Left renal pelvis (tissue), 4 donors: ENCODE measurements at places on chromosomes 2 and 18. TPM values are rescaled to one million over a fixed set of nuclear protein-coding genes. Genes with fewer than 3 reads are reported as not detected.

GRCh38 chr2:202360646-202361045 lies 15.5 kb upstream of the BMPR2 start:
- DNase-seq: no peak

PCARE gene
- polyA plus RNA-seq: 0.41 TPM

POTEC gene
- 0.03 TPM for polyA plus RNA-seq

VSNL1 gene
- 5.3 TPM for polyA plus RNA-seq

- DNase-seq: no peak
Measured at GRCh38 chr18:25299426-25300300, 52.3 kb downstream of the ZNF521 start.

- no peak for DNase-seq
Measured at GRCh38 chr2:231987124-231987727, 25.7 kb downstream of the DIS3L2 start.

GRCh38 chr18:35696307-35696706 lies 114.8 kb downstream of the GALNT1 start:
- no peak for DNase-seq

DNA sequence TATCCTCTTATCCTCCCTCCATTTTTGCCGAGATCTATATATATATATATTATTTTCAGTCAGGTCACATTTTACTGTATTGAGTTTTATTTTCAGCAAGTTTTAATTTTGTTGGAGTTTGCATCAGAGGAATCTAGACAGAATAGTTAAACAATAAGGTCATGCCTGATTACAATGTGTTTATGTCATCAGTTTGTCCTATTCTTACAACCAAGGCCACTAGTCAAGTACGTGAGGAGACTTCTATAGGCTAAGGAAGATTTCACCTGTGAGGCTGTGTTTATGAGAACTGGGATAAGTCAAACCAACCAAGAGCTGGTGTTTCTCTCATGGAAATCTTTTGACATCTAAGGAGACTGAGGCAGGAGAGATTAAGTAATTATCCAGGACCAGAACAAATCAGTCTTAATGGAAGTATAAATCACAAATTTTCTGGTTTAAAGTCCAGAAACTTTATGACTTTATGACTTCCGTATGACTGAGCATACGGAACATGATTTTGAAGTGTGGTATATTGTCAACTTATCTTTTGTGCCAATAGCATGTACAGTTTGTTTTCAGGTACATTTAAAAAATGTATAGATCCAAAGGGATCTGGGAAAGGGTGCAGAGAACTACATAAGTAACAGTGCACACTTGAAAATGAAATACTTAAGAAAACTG lies 100.0 kb upstream of the DTNA start:
- DNase-seq: no peak

CYS1 gene
- 100 TPM for polyA plus RNA-seq

DNA sequence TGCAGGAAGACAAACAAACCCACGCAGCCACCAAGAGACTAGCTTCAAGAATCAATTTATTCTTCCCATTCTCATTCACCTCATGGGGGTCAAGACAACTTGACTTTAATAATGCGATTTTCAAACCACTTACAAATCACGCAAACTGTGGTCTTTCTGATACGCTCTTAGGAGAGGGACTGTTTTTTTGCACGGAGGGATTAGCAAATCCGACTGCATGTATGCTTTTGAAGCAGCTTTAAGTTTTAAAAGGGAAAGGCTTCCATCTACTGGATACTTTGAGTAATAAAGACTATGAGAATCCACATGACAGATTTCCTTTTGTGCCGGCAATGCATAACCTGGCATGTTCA lies 322.9 kb upstream of the KCNJ3 start:
- DNase-seq: peak; percentile 12

GRCh38 chr2:85666435-85667316 lies 1.3 kb downstream of the SFTPB start:
- no peak for DNase-seq

DNA sequence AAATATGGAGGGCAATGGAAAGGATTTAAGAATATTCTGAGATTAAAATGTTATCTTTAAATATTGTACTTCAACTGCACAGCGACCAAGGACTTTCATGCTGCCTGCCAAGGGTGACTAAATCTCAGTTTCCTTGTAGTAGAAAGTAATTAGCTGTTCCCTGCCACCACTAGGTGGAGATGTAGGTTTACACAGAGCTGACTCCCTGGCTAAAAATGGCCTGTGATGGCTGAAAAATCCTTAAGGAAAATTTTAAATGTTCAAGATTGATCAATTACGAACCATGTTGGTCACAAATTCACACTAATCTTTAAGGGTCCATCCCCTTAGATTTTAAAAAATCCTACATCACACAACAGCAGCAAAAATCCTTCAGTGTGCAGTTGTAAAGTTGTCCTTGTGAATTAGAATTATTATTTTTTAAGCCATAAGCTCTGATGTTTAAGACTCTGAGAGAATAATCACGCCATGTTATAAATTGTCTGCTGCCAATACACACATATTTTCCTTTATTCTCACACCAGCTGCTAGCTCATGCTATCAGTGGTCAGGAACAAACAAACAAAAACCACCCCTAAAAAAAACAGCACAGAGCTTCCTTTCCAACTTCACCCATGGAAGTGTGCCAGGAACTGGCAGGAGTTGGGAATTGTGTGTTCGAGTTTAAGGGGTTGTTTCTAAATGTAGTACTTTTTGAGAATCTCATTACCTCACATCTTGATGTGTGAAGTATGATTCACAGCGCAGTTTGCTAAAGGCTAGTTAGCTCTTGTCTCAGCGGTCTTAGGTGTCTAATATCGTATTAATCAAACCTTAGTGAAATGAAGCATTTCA lies 399.8 kb downstream of the TMEM182 start:
- DNase-seq: peak; percentile 27

GRCh38 chr2:84858123-84858522 lies 22.8 kb downstream of the TRABD2A start:
- DNase-seq: no peak

SERPINB12 gene
- not detected for polyA plus RNA-seq

GRCh38 chr2:220163486-220163885 lies 536.1 kb downstream of the SLC4A3 start:
- DNase-seq: no peak

DNA sequence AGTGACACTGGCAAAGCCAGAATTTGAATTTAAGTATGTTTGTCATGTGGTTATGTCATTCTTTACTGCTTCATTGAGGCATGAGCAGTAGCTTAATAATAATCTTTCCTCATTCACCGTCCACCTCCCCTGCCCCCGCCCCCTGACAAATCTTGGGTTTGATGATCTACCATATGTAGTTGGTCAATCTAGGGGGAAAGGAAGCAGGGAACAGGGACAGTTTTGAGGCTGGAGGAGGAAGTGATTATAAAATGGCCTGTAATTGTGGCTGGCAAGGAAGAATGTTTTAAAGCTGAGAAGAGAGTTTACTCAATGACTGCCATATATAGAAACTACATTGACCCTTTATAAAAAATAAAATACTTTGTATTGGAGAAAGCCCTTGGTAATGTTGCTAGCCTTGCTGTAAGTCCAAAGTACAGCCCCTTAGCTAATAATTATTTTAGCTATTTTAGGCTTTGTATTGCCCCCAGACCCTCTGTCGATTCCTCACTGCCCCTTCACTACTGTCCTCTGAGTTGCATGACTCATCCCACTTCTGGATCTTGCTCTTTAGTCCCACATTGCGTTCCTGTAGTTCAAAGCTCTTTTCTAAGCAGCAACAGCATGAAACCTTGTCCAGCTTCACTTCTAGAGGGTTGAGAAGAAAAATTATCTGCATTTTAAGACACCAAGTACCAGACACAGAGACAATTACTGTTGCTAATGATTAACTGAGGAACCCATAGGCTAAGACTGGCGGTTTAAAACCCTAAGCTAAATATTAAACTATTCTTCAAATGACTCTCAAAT lies 38.4 kb downstream of the PELI1 start:
- no peak for DNase-seq

NOSTRIN gene
- polyA plus RNA-seq: 12.4 TPM

PRKAG3 gene
- not detected for polyA plus RNA-seq

UGT1A3 gene
- polyA plus RNA-seq: not detected

GRCh38 chr2:31234683-31235503 lies 941 bp downstream of the EHD3 start:
- DNase-seq: no peak

GRCh38 chr2:38600242-38600891 lies 2.4 kb downstream of the HNRNPLL start:
- DNase-seq: no peak

SERPINB3 gene
- polyA plus RNA-seq: 0.17 TPM

GRCh38 chr2:38492042-38492615 lies 110.6 kb downstream of the HNRNPLL start:
- DNase-seq: no peak

ZBTB7C gene
- polyA plus RNA-seq: 41.1 TPM

- no peak for DNase-seq
Measured at GRCh38 chr2:207131594-207131993, 34.2 kb downstream of the KLF7 start.

GRCh38 chr2:105256431-105257047 lies 15.0 kb downstream of the GPR45 start:
- no peak for DNase-seq

DNA sequence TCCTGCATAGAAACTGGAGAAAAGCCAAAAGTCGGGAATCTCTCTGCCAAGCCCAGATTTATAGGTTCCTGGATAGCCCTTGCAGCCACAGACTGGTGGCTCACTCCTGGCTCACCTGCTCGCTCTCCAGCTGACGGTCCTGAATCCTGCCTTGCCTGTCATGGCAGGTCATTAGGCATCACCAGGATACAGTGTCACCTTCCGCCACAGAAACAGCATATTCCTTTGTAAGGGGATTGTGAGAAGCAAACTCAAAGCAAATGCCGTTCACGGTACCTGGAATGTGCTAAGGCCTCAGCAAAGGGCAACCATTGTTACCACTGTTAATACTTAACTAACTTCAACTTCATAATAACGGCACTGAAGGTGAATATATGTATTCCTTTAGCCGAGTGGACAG lies 57.1 kb upstream of the GPR45 start:
- no peak for DNase-seq

GRCh38 chr18:22233266-22233665 lies 63.9 kb downstream of the GATA6 start:
- no peak for DNase-seq

CNGA3 gene
- polyA plus RNA-seq: not detected

DNA sequence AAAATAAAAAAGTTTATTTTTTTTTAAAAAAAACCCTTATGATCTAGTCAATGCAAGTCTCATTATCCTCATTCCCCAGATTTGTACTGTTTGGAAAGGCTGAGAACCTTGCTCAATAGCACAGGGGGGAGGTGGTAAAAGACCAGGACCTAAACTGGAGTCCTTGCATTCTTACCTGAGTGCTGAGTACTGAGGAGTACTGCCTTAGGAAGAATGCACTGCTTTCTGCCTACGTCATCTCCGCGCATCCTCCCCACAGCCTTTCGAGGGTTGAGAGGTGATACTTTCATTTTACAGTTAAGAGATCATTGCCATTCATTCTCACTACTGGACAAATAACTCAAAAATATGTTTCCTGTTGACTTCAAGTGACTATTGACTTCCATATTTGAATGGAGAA lies 73.8 kb downstream of the MAP3K20 start:
- DNase-seq: no peak

DNA sequence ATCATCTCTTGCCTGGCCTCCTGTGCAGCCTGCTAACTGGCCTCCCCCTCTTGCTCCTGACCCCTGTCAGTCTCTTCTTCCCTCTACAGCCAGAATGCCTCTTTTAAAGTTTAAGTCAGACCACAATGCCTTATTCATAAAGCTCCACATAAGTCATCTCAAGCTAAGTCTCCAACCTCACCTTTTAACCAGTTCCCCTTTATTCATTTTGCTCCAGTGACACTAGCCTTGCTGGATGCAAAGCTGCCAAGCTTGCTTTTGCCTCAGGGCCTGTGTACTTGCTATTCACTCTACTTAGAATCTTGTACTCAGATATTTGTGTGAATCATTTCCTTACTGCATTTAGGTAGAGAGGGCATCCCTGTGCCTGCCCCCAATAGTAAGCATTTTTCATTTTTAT lies 180.9 kb downstream of the PDE1A start:
- no peak for DNase-seq

DNA sequence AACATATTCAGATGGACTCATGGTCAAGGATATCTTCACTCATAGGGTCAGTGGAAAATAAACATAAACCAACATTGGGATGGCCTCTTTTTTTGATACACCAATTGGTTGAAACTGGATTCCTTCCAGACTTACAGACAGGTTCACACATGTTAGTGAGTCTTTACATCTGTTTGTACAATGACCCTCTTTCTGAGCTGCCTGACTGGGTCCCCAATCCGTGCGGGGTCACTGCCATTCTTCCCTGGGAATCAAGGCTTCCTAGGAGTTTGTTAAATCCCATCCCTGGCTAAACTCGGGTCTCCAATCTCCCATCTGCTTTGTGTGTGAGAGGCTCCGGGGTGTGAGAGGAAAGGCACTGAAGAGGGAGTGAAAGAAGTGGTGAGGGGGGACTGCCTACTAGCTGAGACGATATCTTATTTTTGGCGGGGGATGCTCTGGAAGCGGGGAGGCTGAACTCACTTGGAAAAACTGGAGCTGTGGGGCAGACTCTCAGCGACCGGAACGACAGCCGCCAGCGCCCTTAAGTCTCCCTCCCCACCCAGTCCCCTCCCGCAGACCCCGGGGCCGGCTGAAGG lies 487 bp downstream of the STARD6 start:
- DNase-seq: no peak

DNA sequence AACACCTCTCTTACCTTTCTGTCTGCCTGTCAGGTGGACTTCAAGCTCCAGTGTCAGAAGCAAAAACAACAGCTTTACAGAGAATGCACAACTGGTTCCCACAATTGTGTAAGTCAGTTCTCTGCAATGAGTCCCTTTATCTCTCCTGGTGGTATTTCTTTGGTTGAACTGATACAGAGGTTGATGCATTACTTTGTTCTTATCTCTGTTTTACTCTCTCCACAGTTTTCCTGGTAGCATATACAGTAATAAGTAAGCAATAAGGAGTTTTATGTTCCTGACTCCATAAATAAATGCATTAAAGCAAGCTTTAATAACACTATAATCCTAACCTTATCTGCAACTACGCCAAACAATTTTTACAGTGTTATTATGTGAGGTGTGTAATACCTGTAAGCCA lies 310.3 kb upstream of the GYPC start:
- no peak for DNase-seq

COBLL1 gene
- polyA plus RNA-seq: 134 TPM

- no peak for DNase-seq
Measured at GRCh38 chr2:200810252-200810997, 1.3 kb upstream of the BZW1 start.

DNA sequence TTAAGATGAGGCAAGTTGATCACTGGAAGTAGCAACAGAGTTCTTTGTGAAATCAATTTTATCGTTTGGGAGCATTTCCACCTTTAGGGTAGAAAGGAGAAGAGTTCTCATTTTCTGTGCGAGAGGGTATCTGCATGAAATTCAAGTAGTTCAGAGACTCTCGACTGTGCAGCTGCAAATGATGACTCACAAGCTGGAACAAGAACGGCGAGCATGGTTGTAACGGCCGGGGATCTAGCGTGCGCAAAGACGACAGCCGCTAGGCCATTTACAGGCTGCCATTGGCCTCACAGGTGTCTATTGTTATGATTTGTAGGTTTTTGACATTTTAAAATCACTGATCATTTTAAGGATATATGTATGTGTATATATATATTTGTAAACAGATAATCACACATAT lies 5.2 kb downstream of the KLHL29 start:
- DNase-seq: no peak

EPHA4 gene
- polyA plus RNA-seq: 55.3 TPM

- no peak for DNase-seq
Measured at GRCh38 chr18:77098029-77098428, 34.6 kb downstream of the MBP start.
